ENCODE measurements at places on chromosomes 1 and 21. TPM values are rescaled to one million over a fixed set of nuclear protein-coding genes. Genes with fewer than 3 reads are reported as not detected.

DNA sequence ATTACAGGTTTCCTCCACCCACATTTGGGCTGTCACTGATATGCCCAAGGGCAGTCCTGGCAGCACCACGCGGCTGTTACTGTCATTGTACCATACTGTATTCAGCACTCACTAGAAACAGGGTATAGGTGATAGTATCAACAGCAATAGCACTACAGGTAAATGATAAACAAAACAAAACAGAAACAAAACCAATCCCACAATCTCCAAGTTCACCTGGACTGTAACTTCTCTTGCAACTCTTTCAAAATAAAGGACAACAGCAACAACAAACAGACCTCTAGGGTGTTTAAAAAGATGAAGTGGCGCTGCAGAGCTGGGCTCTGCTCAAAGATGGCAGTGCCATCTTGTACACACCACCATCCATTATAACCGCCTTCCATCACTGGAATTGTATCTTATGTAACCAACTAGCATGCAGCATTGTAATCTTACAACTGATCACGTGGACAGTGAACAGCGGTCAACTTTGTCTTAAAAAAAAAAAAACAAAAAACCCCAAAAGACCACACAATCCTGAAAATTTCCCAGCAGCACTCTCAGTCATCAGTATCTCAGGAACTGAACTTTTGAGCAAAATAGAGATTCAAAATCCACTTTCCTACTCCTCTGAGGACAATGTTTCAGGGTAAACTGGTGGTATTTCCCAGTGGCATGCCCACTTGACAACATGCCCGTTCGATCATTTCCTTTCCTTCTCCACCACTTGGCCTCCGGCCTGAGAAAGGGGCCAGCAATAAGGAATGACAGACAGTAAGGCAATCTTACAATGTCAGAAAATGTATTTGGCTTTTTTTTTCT lies 3.8 kb downstream of the IRF2BP2 start:
- peak overlapping the region; percentile 82 for H3K4me3 ChIP-seq
- no peaks in the 10 kb centered on the region for H3K27me3 ChIP-seq
- H3K4me1 ChIP-seq: peaks cover 43% of the 10 kb centered on the region

- no peak overlapping the region for H3K27ac ChIP-seq
- no peaks in the 10 kb centered on the region for H3K4me1 ChIP-seq
- H3K27me3 ChIP-seq: no peaks in the 10 kb centered on the region
- no peak overlapping the region for H3K4me3 ChIP-seq
- no peaks in the 10 kb centered on the region for H3K36me3 ChIP-seq
These were observed 78.7 kb downstream of the TYW3 start for GRCh38 chr1:74811436-74812179.

GRCh38 chr1:219587801-219588561 lies 24.9 kb downstream of the ZC3H11B start:
- H3K27ac ChIP-seq: peak overlapping the region; percentile 56
- no peaks in the 10 kb centered on the region for H3K4me1 ChIP-seq
- H3K4me3 ChIP-seq: no peak overlapping the region
- H3K27me3 ChIP-seq: no peaks in the 10 kb centered on the region
- H3K36me3 ChIP-seq: peaks cover 1% of the 10 kb centered on the region
- no peak for DNase-seq

The ITLN2 gene
- total RNA-seq: not detected

The TTLL7 gene
- 4.1 TPM for total RNA-seq

GRCh38 chr1:222443566-222443965 lies 104.3 kb downstream of the HHIPL2 start:
- no peaks in the 10 kb centered on the region for H3K27me3 ChIP-seq
- H3K27ac ChIP-seq: no peak overlapping the region
- no peaks in the 10 kb centered on the region for H3K36me3 ChIP-seq
- H3K4me1 ChIP-seq: peaks cover 17% of the 10 kb centered on the region
- no peak for DNase-seq
- H3K4me3 ChIP-seq: no peak overlapping the region

GRCh38 chr1:163063610-163064009 lies 5.6 kb upstream of the RGS4 start:
- H3K27me3 ChIP-seq: peaks cover 11% of the 10 kb centered on the region
- DNase-seq: no peak
- H3K4me3 ChIP-seq: no peak overlapping the region
- no peak overlapping the region for H3K27ac ChIP-seq
- H3K4me1 ChIP-seq: no peaks in the 10 kb centered on the region

GRCh38 chr1:89719502-89720306 lies 86.8 kb downstream of the LRRC8C start:
- peaks cover 30% of the 10 kb centered on the region for H3K36me3 ChIP-seq
- peak; percentile 23 for DNase-seq
- peak overlapping the region; percentile 84 for H3K4me3 ChIP-seq
- peak overlapping the region; percentile 99 for H3K27ac ChIP-seq

GRCh38 chr1:27141266-27142003 lies 13.5 kb downstream of the SLC9A1 start:
- no peak for DNase-seq
- H3K27me3 ChIP-seq: no peaks in the 10 kb centered on the region
- peaks cover 62% of the 10 kb centered on the region for H3K4me1 ChIP-seq
- no peak overlapping the region for H3K27ac ChIP-seq
- H3K4me3 ChIP-seq: no peak overlapping the region

DNA sequence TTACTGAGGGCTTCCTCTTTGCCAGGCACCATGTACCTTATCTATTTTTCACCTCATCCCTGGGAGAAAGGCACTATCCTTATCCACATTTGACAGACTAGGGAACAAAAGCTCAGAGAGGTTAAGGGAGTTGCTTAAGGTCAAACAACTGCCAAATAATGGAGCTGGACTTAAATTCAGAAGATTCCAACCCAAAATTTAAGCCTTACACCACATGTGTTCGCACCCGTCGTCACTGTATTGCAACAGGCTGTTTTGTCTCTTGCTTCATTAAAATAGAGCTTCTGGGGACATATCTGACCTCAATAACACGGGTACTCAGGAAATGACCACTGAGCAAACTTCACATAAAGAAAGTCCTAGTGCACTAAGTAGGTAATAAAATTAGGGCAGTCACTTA lies 62.0 kb downstream of the TRABD2B start:
- H3K4me1 ChIP-seq: no peaks in the 10 kb centered on the region
- H3K27me3 ChIP-seq: peaks cover 24% of the 10 kb centered on the region
- no peak overlapping the region for H3K4me3 ChIP-seq
- DNase-seq: no peak
- H3K27ac ChIP-seq: no peak overlapping the region

DNA sequence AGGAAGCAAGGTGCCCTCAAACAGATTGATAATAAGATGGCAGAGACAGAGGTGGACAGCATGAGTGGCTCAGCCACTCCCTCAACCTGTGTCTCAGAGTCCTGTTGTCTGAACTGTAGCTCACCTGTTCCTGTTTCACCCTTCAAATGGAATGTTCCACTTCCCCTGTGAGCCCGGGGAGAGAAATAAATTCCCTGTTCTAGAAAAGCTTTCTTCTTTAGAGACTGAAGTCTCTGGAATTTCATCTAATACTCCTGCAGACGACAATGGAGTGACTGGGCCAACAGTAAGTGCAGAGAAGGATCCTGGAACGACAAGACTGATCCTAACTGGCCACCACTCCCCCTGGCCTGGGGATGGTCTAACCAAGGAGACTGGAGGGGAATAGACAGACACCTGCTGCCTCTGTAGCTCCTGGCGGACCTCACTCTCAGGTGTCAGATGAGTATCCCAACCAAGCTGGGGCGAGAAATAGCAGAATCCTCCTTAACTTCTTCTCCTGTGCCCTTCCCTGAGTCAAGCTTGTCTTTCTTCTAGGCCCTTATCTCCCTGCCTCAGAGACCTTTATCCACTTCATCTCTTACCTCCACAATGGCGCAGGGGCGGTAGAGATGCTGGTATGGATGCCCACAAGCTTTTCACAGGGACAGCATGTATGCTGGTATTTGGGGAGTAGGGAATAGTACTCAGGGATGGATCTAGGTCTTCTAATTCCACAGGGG lies 45.4 kb downstream of the PLEKHA6 start:
- H3K27ac ChIP-seq: peak overlapping the region; percentile 14
- H3K4me1 ChIP-seq: peaks cover 4% of the 10 kb centered on the region
- DNase-seq: no peak
- no peak overlapping the region for H3K4me3 ChIP-seq
- peaks cover 23% of the 10 kb centered on the region for H3K27me3 ChIP-seq
- no peaks in the 10 kb centered on the region for H3K36me3 ChIP-seq

DNA sequence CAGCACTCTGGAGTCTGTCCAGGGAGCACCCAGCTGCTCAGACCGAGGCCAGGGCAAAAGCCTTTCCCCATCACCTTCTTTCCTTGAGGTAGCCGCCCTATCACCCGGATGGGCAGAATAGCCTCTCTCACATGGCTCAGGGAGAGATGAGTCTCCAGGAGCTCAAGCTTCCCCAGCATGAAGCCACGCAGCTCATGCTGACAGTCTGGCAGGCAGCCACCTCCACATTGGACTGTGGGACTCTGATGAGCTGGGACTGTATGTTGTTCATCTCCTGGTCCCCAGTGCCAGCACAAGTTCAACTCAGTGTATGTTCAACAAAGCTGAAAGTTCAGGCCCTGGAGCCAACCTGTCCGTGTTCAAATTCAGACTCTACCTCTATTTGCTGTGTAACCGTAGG lies 75.2 kb upstream of the ZC3H12A start:
- no peak overlapping the region for H3K4me3 ChIP-seq
- H3K27me3 ChIP-seq: peaks cover 29% of the 10 kb centered on the region
- H3K27ac ChIP-seq: no peak overlapping the region
- H3K4me1 ChIP-seq: no peaks in the 10 kb centered on the region

DNA sequence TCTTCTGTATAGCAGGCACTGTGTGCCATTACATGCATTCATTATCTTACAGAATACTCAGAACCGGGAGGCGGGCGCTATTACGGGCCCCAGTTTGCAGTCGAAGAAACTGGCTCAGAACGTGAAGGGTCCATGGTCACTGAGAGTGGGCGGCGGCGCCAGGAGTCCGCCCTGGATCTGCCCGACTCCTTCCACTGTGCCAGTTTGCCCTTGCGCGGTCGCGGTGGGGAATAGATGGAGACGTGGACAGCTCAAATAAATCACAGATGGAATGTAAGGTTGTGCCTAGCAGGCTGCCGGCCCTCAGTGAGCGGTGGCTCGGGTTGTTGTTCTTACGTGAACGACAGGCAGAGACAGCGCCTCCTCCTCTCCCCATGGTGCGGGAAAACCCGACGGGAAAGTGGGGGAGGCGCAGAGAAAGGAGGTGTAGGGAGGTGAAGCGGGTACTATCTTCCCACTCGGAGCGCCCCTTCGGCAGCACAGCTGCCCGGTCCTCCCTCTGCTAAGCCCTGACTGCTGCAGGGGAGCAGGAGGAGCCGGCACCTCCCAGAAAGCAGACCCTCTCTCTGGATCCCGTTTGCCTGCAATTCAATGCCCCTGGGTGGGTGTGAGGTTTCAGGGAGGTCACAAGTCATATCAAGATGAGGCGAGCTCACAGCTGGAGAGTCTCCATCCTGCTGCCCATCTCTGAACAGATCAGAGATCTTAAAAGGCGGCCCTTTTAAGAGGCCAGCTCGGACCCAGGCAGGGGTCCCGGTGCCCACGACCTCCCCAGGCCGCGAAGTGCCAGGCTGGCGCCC lies 1.1 kb downstream of the COL9A2 start:
- peak overlapping the region; percentile 93 for H3K4me3 ChIP-seq
- DNase-seq: peak; percentile 44
- no peaks in the 10 kb centered on the region for H3K36me3 ChIP-seq

DNA sequence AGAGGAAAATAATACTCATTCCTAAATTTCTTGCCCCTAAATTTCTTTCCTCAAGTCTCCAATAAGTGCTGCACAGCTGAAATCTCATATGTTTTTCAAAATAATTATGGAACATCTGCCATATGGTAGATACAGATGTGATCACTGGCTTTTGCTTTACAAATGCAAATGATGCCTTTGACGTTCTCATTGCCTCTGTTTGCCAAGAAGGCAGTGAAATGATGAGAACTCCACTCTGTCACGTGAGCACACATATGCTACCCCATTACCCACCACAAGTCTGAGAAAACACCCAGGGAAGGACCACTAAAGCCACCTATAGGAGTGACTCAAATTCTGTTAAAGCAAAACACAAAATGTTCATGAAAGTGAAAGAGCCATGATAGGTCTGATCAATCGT lies 43.9 kb downstream of the DSCAM start:
- no peaks in the 10 kb centered on the region for H3K4me1 ChIP-seq
- H3K4me3 ChIP-seq: no peak overlapping the region
- H3K27me3 ChIP-seq: no peaks in the 10 kb centered on the region
- DNase-seq: no peak

The PLA2G2C gene
- 3.3 TPM for total RNA-seq

The OR2G2 gene
- total RNA-seq: not detected

- DNase-seq: no peak
- no peak overlapping the region for H3K4me3 ChIP-seq
- peaks cover 1% of the 10 kb centered on the region for H3K36me3 ChIP-seq
- H3K4me1 ChIP-seq: peaks cover 5% of the 10 kb centered on the region
- H3K27me3 ChIP-seq: no peaks in the 10 kb centered on the region
These were observed 397.9 kb upstream of the NR5A2 start for GRCh38 chr1:199629624-199630023.

The RIMKLA gene
- 0.79 TPM for total RNA-seq

The ETV3 gene
- 33.5 TPM for total RNA-seq

DNA sequence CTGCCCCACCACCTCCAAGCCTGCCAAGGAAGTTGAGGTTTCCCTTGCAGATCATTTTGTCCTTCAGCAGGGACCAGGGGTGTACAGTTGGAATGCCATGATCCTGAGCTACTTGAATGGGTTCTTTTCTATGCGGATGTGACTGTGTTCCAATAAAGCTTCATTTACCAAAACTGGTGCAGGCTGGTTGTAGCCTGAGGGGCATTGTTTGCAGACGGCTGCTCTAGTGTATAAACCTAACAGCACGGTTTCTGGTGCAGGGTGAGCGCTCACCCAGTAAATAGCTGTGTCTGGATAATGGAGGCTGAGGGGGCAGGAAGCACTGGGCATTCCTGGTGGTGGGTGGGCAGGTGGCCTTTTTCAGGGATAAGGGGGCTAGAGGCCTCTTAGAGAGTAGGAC lies 72.7 kb upstream of the ACTL8 start:
- H3K4me3 ChIP-seq: no peak overlapping the region
- no peak for DNase-seq
- peaks cover 7% of the 10 kb centered on the region for H3K27me3 ChIP-seq
- no peaks in the 10 kb centered on the region for H3K4me1 ChIP-seq
- H3K27ac ChIP-seq: no peak overlapping the region

DNA sequence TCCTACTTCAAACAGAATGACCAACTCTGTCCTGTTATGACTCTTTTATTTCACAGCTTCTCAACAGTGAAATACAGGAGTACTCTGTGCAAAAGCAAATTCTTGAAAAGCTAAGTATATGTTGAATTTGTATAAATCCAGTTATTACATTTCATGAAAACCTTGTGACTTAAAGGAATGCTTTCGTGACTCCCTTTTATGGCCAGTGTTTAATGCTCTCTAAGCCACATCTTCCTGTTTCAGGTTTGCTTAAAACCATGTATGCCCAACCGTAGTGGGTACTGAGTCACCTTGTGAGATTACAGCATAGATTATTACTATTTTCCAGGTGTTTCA lies 40.2 kb upstream of the KIF1B start:
- H3K27me3 ChIP-seq: no peaks in the 10 kb centered on the region
- peak overlapping the region; percentile 81 for H3K4me3 ChIP-seq
- peak overlapping the region; percentile 85 for H3K27ac ChIP-seq
- H3K36me3 ChIP-seq: peaks cover 17% of the 10 kb centered on the region

DNA sequence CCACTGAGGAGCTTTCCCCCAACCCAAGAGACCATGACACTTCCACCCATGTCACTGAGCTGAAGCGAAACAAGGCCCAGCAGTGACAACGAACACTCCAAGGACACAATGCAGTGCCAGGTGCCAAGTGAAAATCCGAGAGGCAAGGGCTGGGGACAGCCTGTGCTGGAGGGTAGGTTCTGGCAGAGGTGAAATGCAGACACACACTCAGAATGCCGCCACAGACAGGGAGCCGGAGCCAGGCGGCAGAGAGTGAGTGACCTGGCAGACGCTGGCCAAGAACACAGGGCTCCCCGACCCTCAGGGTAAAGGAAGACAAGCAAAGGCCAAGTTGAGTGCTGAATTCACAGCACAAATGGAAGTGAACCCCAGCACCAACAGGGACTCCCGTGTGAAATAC lies 78.9 kb downstream of the CD46 start:
- H3K4me3 ChIP-seq: peak overlapping the region; percentile 30
- H3K4me1 ChIP-seq: peaks cover 93% of the 10 kb centered on the region
- DNase-seq: no peak
- H3K36me3 ChIP-seq: peaks cover 4% of the 10 kb centered on the region
